MM.1S (cell line): ENCODE measurements at places on chromosomes 13 and 19.

- no peak for DNase-seq
These were observed 1387.2 kb downstream of the OLFM4 start for GRCh38 chr13:54415753-54416366.

DNA sequence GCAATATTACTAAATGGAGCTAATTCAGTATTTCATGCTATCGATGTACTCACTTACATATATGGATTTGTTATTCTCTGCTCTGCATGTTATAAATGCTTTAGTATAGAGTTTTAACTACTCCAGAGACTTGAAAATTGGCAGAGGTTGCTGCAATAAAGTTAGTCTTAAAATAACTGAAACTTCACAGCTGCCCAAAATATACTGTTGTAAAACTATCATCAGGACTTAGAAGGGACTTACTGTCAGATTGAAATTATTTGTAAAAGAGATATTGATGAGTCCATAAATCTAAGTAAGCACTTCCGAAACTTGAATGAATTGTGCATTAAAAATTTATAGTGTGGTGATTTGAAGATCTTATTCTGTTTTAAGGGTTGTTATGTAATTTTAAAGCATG is 1178.2 kb upstream of the PCDH20 start:
- DNase-seq: no peak

GRCh38 chr19:14770944-14771839 is 7.2 kb downstream of the ADGRE2 start:
- DNase-seq: no peak

GRCh38 chr13:51825165-51825592 is 19.8 kb downstream of the TMEM272 start:
- peak; percentile 54 for DNase-seq

GRCh38 chr13:64510747-64511146 is 2719.4 kb downstream of the PCDH9 start:
- DNase-seq: no peak
